Stomach (tissue), 19 donors: ENCODE measurements at places on chromosomes 6 and 20. TPM values are rescaled to one million over a fixed set of nuclear protein-coding genes. Genes with fewer than 3 reads are reported as not detected.
A peak's percentile ranks its signal among the peaks of the same experiment; 100 is the strongest.

Gene CFAP61
- not detected for total RNA-seq

Gene FAM209B
- not detected for total RNA-seq

DNA sequence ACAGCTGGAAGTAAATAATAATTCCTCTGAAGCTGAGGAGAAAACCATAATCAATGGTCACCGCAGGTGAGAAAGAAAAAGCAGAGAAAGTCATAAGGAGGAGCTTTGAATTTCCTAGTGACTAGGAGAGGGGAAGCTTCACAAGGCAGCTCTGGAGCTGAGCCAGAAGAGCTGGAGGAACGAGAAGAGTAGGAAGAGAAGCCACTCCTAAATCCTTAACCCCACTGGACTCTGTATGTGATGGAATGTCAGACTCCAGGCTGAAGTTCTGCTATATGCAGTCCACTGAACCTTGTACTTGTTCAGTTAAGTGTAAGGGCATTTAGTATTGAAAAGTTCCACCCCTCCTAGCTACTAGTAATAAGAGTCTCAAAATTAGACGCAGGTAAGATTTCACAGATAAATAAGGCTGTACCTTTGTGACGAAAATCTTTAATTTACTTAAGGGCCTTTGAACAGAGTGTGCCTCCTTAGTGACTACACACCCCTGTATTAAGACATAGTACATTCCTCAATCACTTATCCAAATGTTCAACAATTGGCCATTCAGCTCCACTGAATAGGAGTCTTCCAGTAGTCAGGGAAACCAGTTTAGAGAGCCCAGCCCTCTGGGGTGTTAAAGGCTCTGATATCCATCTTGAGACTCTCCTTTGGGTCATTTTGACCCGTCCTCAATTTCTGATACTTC lies 71.4 kb upstream of the UFL1 start:
- no peak for DNase-seq

GRCh38 chr6:18488004-18488403 lies 100.9 kb downstream of the RNF144B start:
- no peak for DNase-seq

DNA sequence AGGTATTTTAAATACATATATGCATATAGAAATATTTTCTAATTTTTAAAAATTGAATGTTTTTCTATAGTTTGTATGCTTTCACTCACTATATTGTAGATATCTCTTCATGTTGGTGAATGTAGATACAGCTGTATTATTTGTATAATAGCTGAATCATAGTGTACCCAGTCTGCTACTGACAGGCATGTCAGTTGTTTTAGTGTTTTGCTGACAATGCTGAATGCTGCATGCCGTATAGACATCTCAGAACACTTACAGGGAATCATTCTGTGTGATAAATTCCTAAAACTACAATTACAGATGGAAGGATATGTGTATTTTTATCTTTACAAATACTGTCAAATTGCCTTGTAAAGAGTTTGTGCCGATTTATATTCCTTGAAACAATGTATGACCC lies 175.4 kb downstream of the SIM1 start:
- DNase-seq: no peak

Gene TCP11
- total RNA-seq: not detected

Gene SLC32A1
- total RNA-seq: not detected

DNA sequence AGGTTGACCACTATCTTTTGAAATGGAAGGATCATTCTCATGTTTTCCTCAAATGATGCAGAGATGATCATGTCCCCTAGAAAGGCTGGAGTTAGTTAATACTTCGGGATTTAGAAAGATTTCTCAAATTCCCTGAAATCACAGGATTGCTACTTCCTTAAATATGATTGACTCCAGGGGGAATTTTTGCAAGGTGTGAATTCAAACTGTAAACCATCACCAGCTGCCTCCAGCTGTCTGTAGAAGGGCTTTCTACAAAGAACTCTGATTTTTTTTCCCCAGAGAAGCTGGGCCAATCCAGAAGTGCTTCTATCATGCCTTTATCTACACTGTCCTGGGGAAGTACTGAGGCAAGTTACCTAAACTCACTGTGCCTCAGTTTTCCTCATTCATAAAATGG lies 114.5 kb downstream of the EDN1 start:
- no peak for DNase-seq

GRCh38 chr6:149174962-149175361 lies 142.6 kb upstream of the TAB2 start:
- no peak for DNase-seq

DNA sequence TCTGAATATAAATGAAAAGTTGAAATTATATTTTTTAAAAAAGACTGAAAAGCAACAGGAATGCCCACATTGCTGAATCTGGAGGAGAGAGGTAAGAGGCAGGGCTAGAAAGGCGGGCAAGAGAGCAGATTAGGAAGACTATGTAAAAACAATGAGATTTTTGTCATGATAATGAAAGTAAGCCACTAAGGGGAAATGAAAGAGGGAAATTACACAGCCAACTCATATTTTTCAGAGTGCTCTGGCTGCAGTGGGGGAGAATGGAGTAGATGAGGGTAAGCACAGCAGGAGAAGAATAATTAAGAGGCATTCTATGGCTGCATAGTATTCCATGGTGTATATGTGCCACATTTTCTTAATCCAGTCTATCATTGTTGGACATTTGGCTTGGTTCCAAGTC lies 281.9 kb downstream of the PKHD1 start:
- no peak for DNase-seq

Gene RING1
- 22.8 TPM for total RNA-seq

Gene PAK5
- 0.92 TPM for total RNA-seq

DNA sequence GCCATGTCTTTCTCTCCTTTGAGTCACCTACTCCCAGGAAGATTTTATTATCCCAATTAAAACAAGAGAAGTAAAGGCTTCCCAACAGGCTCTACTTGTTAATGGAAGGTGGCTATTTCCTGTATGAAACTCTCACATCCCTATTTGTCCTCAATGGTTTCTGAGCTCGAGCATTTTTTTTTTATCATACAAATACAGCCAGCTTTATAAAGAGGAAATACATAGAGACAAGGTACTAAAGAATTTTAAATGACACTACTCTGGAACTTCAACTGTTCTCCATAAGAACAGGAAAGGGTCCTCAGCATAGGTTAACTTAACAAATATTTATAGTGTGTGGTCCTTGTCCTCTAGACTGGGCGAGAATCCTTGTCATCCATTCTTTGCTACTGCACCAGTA lies 41.0 kb downstream of the TSHZ2 start:
- DNase-seq: no peak

GRCh38 chr6:31686483-31686882 lies 5.6 kb upstream of the LY6G5C start:
- no peak for DNase-seq

DNA sequence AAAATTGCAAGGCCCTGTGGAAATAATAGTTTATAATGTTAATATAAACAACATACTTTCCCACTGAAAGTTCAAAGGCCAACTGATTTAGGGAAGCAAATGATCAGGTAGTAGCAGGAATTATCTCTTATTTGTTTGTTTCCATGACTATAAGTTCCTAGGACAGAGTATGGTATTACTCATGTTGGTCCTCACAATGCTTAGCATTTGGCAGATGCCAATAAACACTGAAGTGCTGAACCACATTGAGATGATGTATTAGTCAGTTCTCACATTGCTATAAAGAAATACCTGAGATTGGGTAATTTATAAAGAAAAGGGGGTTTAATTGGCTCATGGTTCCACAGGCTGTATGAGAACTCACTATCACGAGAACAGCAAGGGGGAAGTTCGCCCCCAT lies 129.6 kb upstream of the NUP153 start:
- no peak for DNase-seq

- peak; percentile 78 for DNase-seq
Measured at GRCh38 chr20:49508435-49509199, 26.1 kb upstream of the KCNB1 start.

- no peak for DNase-seq
Measured at GRCh38 chr6:33347816-33348215, 30.3 kb upstream of the ZBTB22 start.

DNA sequence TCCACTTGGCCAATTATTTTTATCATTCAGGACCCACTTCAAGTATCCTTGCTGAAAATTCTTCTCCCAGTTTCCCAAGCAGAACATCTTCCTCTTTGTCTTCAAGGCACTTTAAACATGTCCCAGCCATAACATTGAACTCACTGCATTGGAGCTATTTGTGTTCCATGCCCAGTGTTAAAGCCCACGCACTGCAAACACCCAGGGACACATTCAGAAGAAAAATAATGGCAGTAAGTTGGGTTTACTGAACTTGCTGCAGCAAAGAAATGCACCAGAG lies 1.6 kb upstream of the APMAP start:
- DNase-seq: no peak

DNA sequence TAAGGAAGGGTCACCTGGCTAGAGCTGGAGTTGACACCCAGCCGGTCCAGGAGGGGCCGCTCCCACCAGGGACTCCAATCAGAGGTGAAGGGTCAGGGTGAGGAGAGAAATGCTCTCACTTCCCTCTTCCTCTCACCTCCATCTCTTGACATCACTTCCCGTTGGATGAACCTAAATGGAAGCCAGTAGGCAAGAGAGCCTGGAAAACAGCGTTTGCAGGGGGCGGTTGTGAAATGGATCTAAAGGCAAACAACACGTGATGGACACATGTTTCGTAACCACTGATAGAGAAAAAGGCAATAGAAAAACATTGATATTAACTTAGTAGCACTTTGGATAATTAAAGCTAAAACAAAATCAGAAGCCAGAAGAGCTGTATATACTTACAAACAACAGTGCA lies 105.6 kb upstream of the FOXA2 start:
- DNase-seq: no peak

GRCh38 chr6:129667034-129667433 lies 42.9 kb downstream of the ARHGAP18 start:
- DNase-seq: no peak

DNA sequence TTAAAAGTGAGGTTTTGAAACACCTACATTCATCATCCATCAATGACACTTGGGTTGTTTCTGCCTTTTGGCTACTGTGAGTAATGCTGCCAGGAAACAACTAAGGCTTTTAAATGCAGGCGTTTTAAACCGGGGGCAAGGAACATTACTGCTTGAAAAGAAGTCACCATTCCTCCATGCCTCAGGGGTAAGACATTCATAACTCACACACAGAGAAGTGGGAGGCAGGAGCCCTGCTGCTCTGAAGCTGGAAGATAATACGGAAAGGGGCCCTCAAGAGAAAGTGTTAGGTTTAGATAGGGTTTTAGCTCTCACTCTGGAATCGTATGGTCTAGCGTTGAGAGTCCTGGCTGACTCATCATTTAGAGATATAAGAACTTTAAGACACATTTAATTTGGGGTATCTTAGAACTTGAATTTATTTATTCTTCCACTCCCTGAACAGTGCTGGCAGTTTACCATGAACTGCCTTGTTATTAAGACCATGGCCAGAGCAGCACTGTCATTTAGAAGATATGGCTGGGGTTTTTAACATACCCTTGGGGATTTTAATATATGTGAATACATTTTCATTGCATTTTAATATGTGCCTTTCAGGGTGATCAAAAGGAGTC lies 1.8 kb downstream of the TUBB1 start:
- DNase-seq: no peak

DNA sequence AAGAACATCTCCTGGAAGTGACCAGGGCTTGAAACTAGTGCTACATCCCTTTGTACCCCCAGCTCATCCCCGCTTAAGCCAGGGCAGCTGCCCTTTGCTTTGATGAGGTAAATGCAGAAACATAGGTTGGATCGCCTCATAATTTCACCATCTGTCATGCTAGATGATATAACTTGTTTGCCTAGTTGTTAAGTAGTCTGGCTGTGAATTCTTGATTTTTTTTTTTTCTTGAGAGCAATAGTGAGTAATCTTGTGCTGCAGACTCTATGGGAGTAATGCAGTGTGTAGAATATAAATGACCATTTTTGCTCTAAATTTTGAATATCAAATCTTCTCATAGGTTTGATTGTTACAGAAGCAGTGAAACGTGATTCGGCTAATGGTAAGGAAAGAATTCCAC lies 4.1 kb downstream of the TRDN start:
- DNase-seq: no peak

DNA sequence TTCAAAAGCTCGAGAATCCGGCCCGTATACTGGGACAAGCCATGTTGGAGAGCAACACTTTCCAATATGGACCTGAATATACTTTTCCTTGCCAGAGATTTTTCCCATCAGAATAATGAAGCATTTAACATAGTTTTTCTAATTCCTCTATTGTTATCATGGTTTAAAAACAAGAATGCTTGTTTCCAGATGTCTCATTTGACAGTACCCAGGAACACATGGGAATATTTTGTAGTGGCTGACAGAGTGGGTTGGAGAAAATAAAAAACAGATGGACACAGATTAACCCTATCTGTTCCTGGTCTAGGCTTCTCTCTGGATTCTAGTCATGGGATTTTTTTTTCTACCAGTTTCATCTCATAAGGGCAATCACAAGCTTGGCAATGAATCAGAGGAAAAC lies 164.8 kb upstream of the CEP162 start:
- DNase-seq: peak; percentile 6

DNA sequence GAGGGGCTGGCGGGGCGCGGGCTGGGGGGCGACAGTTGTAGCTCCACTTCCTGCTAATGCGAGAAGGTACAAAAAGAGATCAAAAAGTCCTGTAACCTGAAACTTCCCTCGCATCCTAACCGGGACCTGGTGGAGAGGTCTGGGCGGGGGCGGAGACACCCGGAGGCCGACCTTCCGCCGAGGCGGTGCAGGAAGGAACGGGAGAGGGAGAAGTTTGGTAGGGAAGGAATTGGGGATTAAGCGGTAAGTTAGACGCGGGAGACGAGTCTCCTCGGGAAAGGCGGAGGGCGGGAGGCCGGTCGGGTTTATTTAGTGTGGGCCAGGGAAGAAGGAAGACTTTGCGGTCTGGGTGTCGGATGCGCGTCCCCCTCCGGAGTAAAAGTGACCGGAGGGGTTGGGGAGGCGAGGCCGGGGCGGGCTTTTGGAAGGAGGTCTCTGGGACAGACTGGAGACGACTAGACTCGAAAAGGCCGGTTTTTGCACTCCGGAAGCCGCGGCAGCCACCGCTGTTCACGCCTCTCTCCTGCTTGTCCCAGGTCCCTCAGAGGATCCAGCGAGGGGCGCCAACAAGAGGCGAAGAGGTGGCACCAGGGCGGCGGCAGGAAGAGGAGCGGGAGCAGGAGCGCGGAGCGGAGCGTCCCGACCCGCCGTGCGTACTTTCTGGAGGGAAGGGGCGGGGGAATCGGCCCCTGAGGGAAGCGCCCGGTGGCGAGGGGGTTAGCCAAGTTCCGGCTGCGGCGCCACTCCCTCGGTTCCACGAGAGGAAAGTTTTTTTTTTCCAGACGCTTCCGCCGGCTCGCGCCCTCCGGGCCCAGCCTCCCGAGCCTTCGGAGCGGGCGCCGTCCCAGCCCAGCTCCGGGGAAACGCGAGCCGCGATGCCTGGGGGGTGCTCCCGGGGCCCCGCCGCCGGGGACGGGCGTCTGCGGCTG lies 734 bp downstream of the TPBG start:
- peak; percentile 80 for DNase-seq

DNA sequence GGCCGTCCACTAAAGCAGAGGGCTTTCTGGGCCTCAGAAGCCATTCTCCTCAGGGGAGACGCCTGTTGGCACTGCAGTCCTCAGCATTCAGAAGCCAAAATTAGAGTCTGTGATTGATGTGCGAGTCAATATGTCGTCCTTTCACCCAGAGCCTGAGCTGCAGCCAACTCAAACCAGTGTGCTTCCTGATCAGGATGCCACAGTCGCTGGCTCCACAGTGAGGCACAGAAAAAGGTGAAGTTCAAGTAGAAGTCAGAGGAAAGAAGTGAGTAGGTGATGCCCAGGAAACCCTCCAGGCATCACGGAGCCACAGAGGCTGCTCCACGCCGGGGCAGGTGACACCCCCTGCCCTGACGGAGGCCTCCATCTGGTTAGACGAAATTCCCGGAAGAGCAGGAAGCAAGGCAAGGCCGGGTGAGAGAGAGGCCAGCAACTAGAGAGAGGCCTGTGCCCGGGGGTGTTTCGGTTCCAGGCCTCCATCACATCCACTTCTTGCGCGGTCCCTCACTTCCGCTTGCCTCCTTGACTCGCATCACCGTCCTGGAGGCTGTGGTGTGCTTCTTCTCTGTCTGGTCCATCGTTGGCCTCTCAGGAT lies 177.7 kb upstream of the SNX9 start:
- no peak for DNase-seq
